ENCODE measurements at places on chromosomes 3 and 15. TPM values are rescaled to one million over a fixed set of nuclear protein-coding genes. Genes with fewer than 3 reads are reported as not detected.

The ACVR2B gene
- 1.3 TPM for total RNA-seq

The SCN11A gene
- under 0.01 TPM for total RNA-seq

The PLSCR2 gene
- total RNA-seq: not detected

- DNase-seq: no peak
Observed at GRCh38 chr15:86691091-86691663, 611.5 kb downstream of the AGBL1 start.

GRCh38 chr3:99373846-99374210 lies 264.6 kb upstream of the COL8A1 start:
- no peak for DNase-seq

The UQCRC1 gene
- 405 TPM for total RNA-seq

The GOLGA8O gene
- 0.43 TPM for total RNA-seq

GRCh38 chr3:112539825-112540650 lies 21.7 kb downstream of the ATG3 start:
- DNase-seq: no peak

DNA sequence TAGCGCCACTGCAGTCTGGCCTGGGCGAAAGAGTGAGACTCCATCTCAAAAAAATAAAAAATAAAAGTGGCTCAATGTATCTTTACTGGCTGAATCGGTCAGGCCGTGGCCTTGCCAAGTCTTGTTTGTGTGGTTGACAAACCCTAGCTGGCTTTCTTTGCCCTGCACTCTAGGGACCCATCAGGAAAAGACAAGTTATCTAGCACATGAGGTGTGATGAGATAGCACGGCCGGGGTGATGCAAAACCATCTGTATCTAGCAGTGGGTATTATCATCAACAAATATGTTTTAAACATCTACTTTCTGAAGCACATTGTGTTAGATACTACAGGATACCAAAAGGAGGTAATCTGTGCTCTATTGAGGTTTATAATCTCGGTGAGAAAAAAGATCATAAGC lies 3.9 kb upstream of the DPP8 start:
- DNase-seq: peak; percentile 10

DNA sequence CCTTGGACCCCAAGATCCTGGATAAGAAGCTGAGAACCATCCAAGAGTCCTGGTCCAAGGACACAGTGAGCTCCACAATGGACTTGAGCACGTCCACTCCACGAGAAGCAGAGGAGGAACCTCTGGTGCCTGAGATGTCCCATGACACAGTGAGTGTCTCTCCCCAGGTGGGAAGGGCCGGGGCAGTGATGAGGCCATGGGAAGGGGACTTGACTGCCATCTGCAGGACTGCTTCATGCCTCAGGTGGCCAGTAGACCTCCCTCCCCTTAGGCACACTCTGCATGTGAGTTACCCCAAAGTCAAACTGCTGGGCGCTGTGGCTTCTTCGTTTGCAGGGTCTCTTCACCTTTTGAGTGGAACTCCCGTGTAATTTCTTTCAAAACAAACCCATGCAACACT lies 59.7 kb downstream of the CCDC33 start:
- no peak for DNase-seq

GRCh38 chr15:84949043-84949442 lies 32.6 kb upstream of the PDE8A start:
- no peak for DNase-seq

Measured in fibroblast of villous mesenchyme (primary cell).